ENCODE measurements at places on chromosomes 7 and 10. TPM values are rescaled to one million over a fixed set of nuclear protein-coding genes. Genes with fewer than 3 reads are reported as not detected.

AGMO gene
- total RNA-seq: not detected

MBL2 gene
- not detected for total RNA-seq

HOXA1 gene
- 2.5 TPM for total RNA-seq

GRCh38 chr10:102505462-102506115 lies 1.8 kb downstream of the SUFU start:
- no peak overlapping the region for H3K4me3 ChIP-seq
- peaks cover 21% of the 10 kb centered on the region for H3K4me1 ChIP-seq
- H3K36me3 ChIP-seq: no peaks in the 10 kb centered on the region
- peak overlapping the region; percentile 96 for H3K27ac ChIP-seq
- no peaks in the 10 kb centered on the region for H3K27me3 ChIP-seq

- no peaks in the 10 kb centered on the region for H3K36me3 ChIP-seq
- no peak for DNase-seq
- peaks cover 7% of the 10 kb centered on the region for H3K4me1 ChIP-seq
- no peak overlapping the region for H3K4me3 ChIP-seq
- H3K27ac ChIP-seq: no peak overlapping the region
Observed at GRCh38 chr10:16843252-16843870, 26.1 kb upstream of the RSU1 start.

LIPJ gene
- not detected for total RNA-seq

DNA sequence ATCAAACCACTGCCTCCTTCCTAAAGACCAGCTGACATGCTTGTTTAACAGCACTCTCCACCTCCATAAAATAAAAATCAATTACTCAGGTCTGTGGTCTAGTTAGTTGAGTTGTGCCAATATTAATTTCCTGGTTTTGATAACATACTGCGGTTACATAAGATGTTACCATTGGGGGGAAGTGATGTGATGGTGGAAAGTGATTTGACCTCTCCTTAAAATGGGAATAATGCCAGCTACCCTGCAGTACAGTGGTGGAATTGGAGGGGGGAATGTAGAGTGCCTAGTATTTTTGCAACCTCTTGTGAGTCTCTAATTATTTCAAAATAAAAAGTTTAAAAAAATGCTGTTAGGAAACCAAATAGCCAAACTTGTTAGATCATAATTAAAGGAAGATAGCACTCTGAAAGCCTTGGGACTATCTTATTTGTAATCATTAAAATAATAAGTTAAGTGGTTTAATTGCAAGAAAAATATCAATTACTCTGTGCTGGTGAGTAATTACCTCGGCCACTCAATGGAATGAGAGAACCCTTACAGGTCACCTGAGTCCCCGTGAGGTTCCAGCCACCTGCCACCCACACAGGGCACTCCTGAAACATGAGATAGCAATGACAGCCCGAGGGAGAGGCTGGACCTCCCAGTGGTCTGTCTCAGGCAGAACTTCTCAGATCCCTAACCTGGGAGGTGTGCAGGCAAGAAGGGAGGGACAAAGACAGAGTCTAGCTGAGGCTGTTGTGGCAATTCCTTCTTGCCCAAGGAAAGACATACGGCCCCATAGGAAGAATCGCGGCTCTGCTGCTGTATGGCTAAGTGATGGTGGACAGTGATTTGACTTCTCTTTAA lies 94.1 kb downstream of the SH3PXD2A start:
- peak overlapping the region; percentile 79 for H3K27ac ChIP-seq
- no peak overlapping the region for H3K4me3 ChIP-seq
- peaks cover 8% of the 10 kb centered on the region for H3K36me3 ChIP-seq
- H3K4me1 ChIP-seq: peaks cover 46% of the 10 kb centered on the region

DNA sequence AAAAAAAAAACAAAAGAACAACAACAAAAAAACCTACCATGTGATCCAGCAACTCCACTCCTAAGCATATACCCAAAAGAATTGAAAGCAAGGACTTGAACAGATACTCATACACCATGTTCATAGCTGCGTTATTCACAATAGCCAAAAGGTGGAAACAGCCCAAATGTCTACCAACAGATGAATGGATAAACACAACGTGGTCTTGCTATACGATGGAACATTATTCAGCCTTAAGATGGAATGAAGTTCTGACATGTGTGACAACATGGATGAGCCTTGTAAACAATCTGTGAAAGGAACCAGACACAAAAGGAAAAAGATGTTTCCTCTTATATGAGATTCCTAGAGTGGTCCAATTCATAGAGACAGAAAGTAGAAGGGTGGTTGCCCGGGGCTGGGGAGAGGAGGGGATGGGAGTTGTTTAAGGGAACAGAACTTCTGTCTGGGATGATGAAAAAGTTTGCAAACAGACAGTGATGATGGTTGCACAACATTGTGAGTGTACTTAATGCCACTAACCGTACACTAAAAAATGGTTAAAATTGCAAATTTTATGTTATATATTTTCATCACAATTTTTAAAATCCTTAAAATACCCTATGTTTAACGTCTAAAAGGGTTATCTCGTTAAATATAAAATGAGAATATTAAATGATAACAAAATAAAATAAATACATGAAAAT lies 11.6 kb downstream of the CLEC2L start:
- H3K4me3 ChIP-seq: no peak overlapping the region
- peaks cover 7% of the 10 kb centered on the region for H3K4me1 ChIP-seq
- H3K27me3 ChIP-seq: no peaks in the 10 kb centered on the region
- no peak for DNase-seq

DNA sequence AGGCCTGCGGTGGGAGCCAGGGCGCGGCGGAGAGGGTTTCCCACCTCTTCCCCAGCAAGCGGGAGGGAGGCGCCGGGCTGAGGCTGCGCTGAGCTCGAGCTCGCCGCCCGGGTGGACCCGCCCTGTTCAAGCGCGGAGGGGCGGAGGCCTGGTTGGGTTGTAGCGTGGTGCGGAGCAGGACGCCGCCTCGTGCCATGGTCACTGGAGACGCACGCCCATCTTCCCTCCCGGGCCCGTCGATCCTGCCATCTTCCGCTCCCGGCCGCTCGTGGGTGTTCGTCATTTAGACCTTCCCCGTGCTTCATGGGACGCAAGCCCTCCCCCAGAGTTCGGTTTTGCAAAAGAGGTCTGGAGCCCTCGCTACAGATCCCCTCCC lies 9.3 kb upstream of the EN2 start:
- no peak overlapping the region for H3K27ac ChIP-seq
- H3K27me3 ChIP-seq: peaks cover 100% of the 10 kb centered on the region
- peak overlapping the region; percentile 5 for H3K4me3 ChIP-seq
- H3K4me1 ChIP-seq: peaks cover 5% of the 10 kb centered on the region
- DNase-seq: no peak

GRCh38 chr10:110848106-110848505 lies 23.6 kb upstream of the PDCD4 start:
- H3K4me1 ChIP-seq: peaks cover 30% of the 10 kb centered on the region
- H3K4me3 ChIP-seq: no peak overlapping the region
- no peaks in the 10 kb centered on the region for H3K36me3 ChIP-seq
- H3K27me3 ChIP-seq: no peaks in the 10 kb centered on the region

SFRP4 gene
- not detected for total RNA-seq

DNA sequence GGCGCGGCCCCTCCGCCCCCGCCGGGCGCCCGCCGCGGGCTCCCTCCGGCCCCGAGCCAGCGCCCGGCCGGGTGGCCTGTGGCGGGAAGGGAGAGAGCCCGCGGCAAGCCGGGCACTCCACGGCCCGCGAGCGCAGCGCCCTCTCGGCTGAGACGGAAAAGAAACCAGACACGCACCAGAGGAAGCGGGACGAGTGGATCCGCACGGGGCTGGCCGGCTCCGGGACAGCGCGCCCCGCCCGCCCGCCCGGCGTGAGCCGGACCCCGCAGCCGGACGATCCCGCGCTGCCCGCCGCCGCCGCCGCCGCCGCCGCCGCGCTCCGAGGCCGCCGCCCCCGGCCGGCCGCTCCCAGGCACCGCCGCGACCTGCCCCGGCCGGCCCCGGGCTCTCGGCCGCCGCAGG lies 300 bp downstream of the ARHGAP21 start:
- H3K27ac ChIP-seq: peak overlapping the region; percentile 96
- no peaks in the 10 kb centered on the region for H3K27me3 ChIP-seq
- H3K36me3 ChIP-seq: no peaks in the 10 kb centered on the region
- peak overlapping the region; percentile 81 for H3K4me3 ChIP-seq
- H3K4me1 ChIP-seq: no peaks in the 10 kb centered on the region
- DNase-seq: no peak

DNA sequence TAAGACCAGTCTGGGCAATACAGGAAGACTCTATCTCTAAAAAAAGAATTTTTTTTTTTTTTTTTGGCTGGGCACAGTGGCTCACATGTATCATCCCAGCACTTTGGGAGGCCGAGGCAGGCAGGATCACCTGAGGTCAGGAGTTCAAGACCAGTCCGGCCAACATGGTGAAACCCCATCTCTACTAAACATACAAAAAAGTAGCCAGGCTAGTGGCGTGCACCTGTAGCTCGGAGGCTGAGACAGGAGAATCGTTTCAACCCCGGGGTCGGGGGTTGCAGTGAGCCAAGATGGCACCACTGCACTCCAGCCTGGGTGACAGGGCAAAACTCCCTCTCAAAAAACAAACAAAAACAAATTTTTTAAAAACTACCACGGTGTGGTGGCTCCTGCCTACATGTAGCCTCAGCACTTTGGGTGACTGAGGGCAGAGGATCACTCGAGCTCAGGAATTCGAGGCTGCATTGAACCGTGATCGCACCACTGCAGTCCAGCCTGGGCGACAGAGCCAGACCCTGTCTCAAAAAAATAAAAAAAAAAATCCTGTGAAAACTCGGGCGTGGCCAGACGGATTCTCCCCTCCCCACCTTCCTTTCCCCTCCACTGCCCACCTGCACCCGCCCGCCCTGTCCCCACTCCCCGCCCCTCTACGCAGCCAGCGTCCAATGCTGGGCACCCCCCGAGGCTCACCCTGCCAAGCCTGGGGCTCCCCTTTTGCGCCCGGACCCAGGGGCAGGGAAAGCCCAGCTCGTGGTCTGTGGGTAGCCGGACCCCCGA lies 745 bp upstream of the ORAI2 start:
- peaks cover 10% of the 10 kb centered on the region for H3K36me3 ChIP-seq
- peak overlapping the region; percentile 84 for H3K4me3 ChIP-seq
- H3K27ac ChIP-seq: peak overlapping the region; percentile 80
- H3K27me3 ChIP-seq: no peaks in the 10 kb centered on the region
- no peaks in the 10 kb centered on the region for H3K4me1 ChIP-seq

PON3 gene
- 1.9 TPM for total RNA-seq

SOSTDC1 gene
- 2.5 TPM for total RNA-seq

Data from esophagus squamous epithelium (tissue), 5 donors.